Activated T-helper 1 cell treated with anti-CD3 and anti-CD28 coated beads, Interleukin-2, amount 50 U/mL, for 16 hours (primary cell): ENCODE measurements at places on chromosomes 7 and 10.

DNA sequence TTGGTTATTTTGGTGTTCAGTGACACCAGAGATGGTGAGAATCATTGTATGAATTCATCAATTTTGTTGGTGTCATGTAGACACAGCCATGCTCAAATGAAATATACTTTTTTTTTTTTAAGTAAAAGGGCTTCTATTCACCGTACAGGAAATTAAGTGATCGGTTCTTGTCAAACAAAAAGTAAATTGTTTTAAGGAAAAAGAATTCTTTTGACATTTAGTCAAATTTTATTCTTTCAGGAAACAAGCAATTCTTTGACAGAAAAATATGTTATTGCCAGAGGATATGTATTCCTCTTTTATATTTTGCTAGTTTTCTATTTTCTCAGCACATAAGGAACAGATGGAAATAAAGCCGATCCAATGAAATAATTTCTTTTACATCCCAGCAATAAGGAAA, 551.9 kb downstream of the MAGI2 start:
- DNase-seq = no peak

- no peak for DNase-seq
Measured at GRCh38 chr7:130021105-130021834, 29.9 kb downstream of the ZC3HC1 start.

- no peak for DNase-seq
Measured at GRCh38 chr10:110408203-110408871, 89.4 kb upstream of the DUSP5 start.

DNA sequence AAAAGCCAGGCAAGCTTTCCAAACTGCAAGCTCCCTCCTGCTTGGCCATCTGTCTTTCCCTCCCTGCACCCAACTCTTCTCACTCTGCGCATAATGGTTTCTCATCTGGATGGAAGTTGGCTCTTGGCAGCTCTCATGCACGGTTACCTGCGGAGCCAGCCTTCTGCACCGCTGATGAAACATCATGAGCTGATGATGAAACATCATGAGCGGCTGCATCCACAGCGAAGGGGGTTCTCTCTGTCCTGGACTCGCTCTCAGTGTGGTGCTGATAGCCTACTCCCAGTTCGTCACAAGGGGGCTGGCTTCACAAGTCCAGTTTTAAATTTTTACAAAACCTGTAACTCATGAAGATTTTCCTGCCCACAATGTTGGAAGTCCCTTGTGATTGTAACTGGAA, 457.5 kb downstream of the ACTR3B start:
- no peak for DNase-seq

GRCh38 chr7:284762-285722, 4.9 kb upstream of the FOXL3 start:
- DNase-seq = no peak

DNA sequence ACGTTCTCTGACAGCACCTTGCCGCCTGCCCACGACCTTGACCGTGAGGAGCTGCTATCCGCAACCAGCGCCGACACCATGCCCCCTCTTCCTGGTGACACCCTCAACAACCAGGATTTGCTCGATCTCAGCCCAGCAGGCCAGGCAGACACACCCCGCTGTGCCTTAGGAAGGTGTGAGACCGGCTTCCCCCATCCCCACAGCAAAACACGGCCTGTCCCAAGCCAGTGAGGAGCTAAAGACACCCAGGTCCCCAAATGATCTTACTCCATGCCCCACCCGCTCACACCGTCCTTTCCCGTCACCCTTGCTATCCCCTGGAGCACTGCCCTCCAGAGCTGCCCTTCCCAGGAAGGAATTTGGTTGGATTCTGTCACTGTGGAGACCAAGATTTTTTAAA, 21.3 kb upstream of the TTYH3 start:
- DNase-seq = no peak

GRCh38 chr10:3776796-3777571, 8.0 kb downstream of the KLF6 start:
- no peak for DNase-seq

GRCh38 chr7:134845461-134845860, 66.0 kb downstream of the CALD1 start:
- DNase-seq = no peak

DNA sequence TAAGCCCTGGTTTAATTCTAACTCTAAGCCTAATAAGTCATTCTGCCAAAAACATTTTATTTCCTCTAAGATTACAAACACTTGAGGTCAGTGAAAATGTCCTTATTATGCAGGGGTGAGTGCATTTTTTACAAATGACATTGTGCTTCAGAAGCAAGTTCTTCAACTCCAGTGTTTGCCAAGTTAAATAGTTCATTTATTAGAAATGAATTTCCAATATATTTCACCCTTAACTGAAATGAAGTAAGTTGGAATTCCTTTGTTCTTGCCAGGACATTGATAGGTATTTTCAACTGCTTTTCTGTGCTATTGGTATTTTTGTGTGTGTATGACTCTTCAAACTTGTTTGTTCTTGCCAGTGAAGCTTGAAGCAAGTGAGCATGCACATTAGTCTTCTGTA, 89.5 kb upstream of the CCDC6 start:
- DNase-seq = no peak

GRCh38 chr10:132480356-132480755, 57.2 kb upstream of the INPP5A start:
- no peak for DNase-seq

DNA sequence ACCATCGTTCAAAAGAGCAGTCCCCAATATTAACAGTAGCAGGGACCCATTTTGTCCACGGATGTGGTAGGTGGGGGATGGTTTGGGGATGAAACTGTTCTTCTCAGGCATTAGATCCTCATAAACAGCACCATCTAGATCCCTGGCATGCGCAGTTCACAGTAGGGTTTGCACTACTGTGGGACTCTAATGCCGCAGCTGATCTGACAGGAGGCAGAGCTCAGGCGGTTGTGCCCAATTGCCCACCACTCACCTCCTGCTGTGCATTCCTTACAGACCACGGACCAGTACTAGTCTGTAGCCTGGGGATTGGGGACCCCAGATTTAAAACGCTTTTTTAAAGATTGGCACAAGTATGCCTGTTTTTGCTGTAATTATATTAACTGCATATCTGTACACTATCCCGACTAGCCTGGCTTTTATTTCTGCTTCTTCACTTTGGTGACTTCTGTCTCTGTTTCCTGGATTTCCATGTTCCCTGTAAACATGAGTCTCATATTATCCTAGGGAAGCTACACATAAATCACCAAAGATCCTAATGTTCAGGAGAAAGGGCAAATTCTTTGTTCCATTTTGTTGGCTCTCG, 163.3 kb upstream of the AKR1E2 start:
- DNase-seq = no peak

- no peak for DNase-seq
Measured at GRCh38 chr7:47094462-47094861, 487.4 kb downstream of the TNS3 start.

GRCh38 chr7:47355684-47356083, 226.2 kb downstream of the TNS3 start:
- DNase-seq = no peak

DNA sequence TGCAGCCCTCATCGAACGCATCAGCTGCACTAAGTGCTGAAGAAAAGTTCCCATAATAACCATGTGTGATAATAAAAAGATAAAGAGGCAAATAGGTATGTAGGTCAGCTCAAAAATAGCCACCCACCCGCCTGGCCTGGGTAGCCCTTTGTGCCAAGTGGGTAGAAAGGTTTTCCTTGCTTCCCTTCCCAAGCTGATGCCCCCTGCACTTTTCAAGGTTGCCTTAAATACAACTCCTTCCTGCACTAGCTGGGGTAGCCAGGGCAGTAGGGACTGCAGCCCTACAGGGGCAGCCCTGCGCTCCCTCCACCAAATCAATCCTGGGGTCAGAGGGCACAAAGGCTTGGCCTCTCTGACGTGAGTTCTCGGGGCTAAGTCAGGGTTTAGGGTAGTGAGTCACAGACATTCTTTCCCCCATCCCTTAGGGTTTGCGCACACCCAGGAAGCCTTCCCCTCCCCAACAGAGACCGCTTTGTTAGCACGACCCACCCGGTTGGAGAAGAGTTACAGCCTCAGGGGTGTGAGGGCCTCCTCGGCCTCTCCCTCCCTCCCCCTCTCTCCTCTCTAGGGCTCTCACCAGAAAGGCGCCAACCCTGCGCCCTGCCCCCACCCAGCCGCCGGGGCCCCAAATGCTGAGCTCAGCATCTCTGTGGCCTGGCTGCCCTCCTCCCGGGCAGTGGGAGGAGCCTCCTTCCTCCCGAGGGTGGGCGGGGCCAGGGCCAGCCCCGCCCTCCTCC, 13.3 kb upstream of the DDIT4 start:
- DNase-seq = peak; percentile 46

- no peak for DNase-seq
Measured at GRCh38 chr7:26013551-26014083, 138.4 kb upstream of the NFE2L3 start.

DNA sequence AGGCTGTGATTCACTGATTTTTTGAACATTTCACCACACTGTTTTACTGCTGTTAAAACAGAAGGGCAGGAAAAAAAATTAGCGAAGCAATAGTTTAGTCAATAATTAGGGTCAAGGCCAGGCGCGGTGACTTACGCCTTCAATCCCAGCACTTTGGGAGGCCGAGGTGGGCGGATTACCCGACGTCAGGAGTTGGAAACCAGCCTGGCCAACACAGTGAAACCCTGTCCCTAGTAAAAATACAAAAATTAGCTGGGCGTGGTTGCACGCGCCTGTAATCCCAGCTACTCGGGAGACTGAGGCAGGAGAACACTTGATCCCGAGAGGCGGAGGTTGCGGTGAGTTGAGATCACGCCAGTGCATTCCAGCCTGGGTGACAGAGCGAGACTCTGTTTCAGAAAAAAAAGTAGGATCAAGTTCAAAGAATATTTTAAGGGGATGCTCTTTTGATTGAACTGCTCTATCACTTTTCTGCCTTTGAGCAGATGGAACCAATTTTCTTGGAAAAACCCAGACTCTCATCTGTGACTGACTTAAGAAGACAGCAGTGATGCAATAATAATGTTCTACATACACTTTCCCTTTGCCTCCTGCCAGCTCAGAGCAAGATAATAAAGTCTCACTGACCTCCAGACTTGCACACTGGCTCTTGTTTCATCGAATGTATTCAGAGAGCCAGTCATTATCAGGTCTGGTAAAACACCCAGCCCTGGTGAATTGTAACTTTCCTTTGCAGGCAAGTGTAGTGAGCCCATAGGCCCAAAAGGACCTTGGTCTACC, 1.6 kb upstream of the PPA1 start:
- no peak for DNase-seq

DNA sequence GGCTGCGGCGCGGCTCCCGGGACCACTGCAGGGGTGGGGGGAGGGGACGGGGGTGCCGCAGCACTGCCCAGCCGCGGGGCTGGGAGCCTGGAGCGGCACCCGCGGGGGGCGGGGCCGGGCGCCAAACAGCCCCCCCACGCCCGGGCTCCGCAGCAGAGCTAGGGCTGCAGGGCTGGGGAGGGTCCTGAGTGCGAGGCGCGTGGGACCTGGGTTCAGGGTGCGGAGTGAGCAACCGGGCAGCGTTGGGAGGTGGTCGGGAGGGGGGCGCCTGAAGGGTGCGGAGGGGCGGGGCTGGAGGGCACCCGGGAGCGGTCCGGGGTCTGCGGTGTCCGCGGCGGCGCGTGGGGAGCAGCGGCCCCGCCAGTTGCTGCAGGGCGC, 528 bp downstream of the CAMK2G start:
- no peak for DNase-seq

- DNase-seq = no peak
Measured at GRCh38 chr7:122298131-122298530, 6.4 kb downstream of the FEZF1 start.

GRCh38 chr7:55113760-55114540, 95.1 kb downstream of the EGFR start:
- no peak for DNase-seq

DNA sequence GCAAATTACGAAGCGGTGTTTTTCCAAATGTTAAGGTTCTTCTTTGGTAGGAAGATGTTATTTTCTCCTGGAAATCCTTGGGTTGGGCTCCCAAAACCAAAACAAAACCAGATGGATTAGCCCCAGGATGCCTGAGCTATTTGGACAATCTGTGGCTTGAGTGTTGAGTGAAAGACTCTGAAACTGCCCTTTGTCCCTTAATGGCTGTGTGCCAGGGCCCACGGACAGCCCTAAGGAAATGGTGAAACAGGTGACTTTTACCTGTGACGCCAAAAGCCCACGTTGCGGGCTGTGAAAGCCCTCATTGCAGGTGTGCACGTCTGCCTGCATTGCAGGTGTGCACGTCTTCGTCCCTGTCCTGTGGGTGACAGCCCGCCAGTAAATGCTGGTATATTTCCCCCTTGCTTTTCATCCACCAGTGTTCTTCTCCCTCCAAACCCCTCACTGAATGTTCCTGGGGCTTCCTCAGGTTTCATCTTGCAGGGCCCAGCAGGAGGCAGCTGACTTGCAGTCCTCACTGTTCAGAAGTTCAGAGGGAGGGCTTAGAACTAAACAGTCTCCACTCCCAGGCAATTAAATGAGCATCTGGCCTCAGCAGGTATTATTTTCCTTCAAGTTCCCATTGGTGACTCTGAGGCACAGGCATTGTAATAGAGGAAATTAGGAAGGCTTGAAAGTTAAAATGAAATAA, 10.7 kb downstream of the PFKP start:
- DNase-seq = no peak

GRCh38 chr10:65675236-65675635, 1250.6 kb upstream of the LRRTM3 start:
- DNase-seq = no peak

- DNase-seq = no peak
Measured at GRCh38 chr7:138667535-138668228, 33.5 kb downstream of the SVOPL start.

GRCh38 chr7:159007996-159008389, 136.7 kb downstream of the VIPR2 start:
- DNase-seq = no peak

DNA sequence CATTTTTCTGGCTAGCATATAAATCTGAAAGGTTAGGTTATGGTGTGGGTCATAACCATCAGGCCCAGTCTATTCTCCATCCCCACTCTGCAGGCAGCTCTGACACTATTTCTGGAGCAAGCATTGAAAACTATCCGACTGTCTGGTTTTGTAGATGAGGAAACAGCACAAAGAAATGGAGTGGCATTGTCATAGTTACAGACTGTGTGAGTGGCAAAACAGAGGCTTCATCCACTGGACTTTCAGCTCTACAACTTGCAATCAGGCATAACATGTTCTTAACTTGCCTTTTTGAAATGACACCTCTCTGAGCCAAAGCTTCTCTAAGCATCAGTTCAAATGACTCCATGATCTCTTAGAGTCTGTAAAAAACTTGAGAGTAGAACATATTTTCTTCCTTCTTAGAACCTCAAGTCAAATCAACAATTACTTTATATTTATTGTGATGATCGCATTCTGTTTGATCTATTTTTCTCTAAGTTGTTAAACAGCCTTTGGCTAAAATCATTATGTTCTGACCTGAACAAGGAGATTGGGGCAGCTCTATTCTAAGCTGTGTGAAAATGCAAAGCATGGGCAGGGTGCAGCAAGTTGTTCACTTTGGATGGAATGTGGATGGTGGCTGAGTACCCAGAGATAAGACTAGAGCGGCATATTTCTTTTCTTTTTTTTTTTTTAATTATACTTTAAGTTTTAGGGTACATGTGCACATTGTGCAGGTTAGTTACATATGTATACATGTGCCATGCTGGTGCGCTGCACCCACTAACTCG, 68.5 kb downstream of the LRRC4 start:
- no peak for DNase-seq
